Stimulated activated CD4-positive, alpha-beta T cell treated with anti-CD3 and anti-CD28 coated beads, TNF-alpha, amount 100 ng/mL, for 1 hour (primary cell): ENCODE measurements at places on chromosomes 4 and X.

DNA sequence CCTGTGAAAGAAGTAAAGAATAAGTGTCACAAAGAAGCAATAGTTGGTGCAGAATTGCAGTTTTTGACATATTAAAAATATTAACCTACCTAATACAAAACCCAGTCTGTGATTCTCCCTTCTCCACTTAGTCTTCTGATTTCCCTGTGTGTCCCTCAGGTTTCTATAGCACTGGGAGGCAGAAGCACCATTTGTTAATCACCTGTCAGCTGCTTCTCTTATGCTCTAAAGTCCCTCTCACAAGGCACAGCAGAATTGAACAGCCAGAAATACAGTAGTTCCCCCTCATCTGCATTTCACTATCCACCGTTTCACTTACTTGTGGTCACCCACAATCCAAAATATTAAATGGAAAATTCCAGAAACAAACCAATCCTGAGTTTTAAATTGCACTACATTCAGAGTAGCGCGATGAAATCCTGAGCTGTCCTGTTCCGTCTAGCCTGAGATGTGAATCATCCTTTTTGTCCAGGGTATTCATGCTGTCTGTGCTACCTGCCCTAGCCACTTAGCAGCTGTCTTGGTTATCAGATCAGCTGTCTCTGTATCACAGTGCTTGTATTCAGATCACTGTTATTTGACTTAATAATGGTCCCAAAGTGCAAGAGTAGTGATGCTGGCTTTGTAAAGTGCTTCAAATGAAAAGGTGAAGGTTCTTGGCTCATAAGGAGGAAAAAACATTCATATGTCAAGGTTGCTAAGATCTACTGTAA lies 984.1 kb upstream of the GRID2 start:
- no peak for DNase-seq

DNA sequence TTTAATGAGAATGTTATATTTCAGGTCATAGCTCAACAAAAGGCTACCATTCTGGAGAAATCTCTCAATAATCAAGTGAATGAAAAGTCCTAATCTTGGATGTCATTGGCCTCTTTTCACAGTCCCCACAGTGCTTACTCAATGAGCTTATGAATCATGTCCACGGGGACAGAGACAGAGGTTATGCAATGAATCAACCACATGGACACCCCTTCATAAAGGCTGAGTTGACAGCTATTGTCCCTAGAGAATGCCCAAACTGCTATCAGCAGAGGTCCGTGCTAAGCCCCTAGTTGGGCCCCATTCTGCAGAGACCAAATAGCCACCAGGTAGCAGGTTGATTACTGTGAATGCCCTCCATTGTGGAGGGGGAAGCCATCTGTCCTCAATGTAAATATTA lies 158.1 kb downstream of the LHFPL1 start:
- DNase-seq: no peak

- DNase-seq: no peak
These were observed 48.3 kb downstream of the MTHFD2L start for GRCh38 chr4:74206088-74206825.

DNA sequence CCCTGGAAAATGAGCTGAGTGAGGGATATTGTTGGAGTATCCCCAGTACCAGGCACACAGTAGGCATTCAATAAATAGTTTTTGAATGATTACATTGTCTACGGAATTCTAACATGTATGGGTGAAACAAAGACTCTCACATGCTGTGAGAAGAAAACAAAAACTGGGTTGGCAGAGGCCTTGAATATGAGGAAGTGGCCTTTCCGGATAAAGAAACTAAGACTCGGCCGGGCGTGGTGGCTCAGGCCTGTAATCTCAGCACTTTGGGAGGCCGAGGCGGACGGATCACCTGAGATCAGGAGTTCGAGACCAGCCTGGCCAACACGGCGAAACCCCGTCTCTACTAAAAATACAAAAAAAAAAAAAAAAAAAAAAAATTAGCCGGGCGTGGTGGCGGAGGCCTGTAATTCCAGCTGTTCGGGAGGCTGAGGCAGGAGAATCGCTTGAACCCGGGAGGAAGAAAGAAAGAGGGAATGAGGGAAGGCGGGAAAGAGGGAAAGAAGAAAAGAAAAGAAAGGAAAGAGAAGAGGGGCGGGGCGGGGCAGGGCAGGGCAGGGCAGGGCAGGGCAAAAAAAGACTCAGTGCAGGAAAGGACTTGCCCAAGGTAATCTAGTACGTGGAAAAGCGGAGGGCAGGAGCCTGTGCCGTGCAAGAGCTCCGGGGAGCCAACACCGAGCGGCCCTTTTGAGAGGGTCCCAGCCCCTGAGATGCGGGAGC lies 689 bp upstream of the TMA16 start:
- no peak for DNase-seq

DNA sequence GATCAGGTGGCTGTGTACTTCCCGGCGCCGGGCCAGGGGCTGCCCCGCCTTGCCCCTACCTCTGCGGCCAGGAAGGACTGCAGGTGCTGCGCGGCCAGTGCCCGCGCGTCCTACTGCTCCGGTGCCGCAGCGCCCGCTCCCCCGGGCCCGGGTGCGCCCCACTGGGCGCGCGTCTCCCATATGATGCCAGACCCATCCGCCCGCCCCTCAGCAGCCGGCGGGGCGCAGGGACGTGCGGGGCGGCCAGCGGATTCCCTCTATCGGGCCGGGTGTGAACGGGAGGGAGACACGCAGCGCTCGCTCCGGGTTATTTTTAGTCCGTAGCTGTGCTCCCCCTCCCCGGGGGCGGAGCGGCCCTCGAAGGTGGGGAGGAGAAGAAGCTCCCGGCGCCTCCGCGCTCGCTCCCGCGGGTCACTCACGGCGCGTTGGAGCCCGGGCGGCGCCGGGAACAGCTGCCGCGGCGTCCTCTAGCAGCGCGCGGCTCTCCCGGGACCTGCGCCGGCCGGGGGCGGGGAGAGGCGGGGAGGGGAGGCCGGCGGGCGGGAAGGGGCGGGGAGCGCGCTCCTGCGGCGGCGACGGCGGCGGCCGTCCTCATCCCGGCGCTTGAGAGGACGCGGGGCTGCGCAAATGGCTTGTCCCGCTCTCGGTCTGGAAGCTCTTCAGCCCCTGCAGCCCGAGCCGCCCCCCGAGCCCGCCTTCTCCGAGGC lies 103.6 kb downstream of the UCHL1 start:
- no peak for DNase-seq

DNA sequence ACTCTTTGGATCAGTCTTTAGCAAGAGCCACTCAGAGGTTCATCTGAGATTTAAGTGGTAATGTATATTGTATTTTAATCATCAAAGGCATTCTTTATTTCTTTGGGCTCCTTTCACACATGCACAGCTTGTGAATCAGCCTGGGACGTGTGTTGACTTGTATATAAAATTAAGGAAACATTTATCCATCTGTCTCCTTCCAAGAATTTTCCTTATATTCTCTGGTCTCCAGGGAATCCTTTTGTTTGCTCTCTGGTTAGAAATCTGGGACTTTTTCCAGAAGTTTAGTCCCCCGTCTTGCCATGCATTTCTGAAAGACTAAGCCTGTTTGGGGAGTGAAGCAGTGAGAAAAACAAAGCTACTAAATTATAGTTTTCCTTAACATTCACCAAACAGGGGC lies 212.3 kb downstream of the DCAF12L2 start:
- DNase-seq: no peak

DNA sequence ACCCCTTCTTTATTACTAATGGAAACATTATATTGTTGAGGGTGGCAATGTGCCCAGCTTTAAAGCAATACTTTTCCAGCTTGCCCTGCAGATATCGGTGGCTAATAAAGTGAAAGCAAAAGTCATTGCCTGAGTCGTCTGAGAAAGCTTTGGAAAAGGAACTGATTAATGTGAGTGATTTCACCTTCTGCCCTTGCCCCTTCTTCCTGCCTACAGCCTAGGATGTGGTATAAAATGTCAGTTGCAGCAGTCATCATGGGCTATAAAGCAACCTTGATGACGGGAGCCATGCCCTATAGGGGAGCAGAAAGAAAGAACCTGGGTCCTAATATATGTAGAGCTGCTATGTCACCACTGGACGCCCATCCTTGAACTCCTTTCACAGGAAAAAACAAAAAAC lies 132.4 kb upstream of the USP9X start:
- DNase-seq: no peak

GRCh38 chr4:158079661-158080060 lies 93.2 kb downstream of the GASK1B start:
- DNase-seq: no peak

DNA sequence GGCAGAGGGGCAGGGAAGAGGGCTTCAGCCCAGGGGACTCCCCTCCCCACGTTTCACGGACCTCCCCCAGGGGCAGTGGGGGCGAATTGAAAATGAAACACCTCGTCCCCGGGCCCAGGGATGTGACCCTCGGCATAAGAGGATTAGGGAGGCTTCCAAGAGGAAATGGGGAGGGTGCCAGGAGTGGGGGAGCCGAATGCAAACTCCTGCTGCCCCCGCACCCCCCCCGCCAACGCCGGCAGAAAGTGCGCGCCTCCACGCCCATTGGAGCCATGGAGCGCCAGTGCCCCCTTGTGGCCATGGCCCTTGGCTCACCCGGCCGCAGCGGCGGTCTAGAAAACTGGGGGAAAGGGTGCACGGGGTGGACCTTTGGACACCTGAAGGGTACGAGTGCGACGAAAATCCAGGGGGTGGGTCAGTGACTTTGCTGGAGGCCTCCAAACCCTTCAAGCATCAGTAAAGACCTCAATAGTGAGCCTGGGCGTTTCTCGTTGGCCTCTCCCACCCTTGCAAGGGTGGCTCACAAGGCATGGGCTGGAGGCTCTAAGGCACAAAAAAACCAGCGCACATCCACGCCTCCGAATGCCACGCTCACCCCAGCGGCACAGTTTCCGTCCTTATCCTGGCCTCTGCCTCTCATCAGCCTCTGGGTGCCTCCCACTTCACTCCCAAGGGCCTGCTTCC lies 120.8 kb upstream of the PJA1 start:
- DNase-seq: no peak

- no peak for DNase-seq
These were observed 64.9 kb downstream of the NLGN4X start for GRCh38 chrX:6163721-6164120.

- no peak for DNase-seq
These were observed 171.4 kb upstream of the GALNT7 start for GRCh38 chr4:172997217-172997609.

GRCh38 chrX:57133706-57134105 lies 3.5 kb downstream of the SPIN2A start:
- no peak for DNase-seq

DNA sequence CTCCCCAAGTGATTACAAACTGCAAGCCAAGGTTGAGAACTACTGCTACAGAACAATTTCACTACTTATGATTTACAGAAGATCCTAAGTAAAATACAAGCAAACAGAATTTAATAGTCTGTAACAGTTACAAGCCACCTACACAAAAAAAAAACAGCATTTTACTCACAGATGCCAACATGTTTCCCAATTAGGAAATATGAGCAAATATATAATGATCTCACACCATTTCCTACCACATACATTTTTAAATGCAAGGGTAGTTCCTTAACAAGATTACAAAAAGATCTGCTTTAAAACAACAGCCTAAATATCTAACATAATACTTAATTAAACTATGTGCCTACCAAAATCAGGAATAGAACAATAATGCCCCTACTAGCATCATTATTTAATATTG lies 63.4 kb downstream of the EFHC2 start:
- no peak for DNase-seq

DNA sequence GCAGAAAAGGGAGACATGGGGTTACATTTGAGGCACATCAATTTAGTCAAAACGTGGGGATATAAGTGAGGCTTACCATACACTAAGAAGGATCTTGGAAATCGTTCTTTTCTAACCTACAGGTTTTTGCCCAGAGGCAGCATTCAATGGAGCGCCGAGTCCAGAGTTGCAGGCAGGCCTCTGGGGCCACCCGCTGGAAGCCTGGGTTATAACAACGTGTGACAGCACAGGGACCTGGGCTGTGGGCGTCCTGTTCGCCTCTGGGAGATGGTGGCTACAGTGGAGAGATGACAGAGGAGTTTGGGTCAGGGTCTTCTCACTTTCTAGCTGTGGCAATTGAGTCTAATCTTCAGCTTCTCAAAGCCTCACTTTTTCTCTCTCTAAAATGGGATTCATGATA lies 53.9 kb downstream of the ENPP6 start:
- no peak for DNase-seq
